ENCODE measurements at places on chromosomes 3 and 15.
A peak's percentile ranks its signal among the peaks of the same experiment; 100 is the strongest.

DNA sequence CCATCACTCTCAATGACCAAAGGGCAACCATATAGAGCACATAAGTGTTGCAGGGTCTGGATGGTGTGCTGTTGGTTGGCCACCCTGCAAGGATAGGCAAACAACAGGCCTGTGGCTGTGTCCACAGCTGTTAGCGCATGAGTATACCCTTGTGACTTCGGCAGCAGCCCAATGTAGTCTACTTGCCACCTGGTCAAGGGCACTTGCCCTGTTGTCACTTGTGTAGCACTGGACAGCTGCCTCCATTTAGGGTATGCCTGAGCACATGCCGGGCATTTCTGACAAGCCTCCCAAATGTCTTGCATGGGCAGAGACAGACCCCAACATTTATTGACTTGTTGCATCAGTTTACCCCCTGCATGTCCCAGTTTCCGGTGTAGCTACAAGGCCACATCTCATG lies 12.8 kb downstream of the CCRL2 start:
- no peak for DNase-seq

- DNase-seq: peak; percentile 26
Observed at GRCh38 chr3:55718521-55718921, 231.4 kb upstream of the WNT5A start.

DNA sequence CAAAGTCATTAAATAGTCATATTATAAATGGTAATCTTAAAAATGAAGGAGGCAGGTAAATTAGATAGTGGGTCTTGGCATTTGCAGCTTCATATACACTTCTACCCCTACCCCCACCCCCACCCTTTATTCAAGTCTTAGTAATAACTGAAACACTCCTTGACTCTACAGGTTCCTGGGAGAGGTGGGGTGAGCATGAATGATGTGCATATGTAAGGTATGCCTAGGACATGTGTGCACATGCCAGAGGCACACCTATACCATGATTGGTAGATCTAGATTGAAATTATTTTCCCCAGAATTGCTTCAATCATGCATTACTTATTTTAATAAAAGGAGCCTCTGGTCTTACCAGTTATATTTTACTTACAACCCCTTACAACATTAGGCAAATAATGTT lies 40.1 kb upstream of the PDCD6IP start:
- no peak for DNase-seq

DNA sequence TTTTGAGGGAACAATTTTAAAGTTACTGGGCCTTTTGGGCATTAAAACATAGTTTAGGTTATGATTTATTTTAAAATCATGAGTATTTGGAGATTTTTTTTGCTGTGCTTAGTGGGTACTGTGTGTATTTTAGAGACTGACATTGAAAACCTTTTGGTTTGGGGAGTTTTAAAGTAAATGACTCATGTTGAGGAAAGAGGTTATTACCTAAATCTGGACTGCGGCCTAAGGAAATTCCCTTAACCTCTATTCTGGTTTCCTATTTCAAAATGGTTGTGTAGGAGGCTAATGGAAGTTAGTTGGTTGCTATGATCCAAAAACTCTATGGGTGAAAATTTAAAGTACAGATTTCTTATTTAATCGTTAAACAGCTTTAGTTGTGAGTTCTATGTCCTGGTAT lies 57.3 kb upstream of the DPH6 start:
- DNase-seq: peak; percentile 54

- no peak for DNase-seq
Observed at GRCh38 chr15:88791637-88792036, 11.6 kb upstream of the ACAN start.

DNA sequence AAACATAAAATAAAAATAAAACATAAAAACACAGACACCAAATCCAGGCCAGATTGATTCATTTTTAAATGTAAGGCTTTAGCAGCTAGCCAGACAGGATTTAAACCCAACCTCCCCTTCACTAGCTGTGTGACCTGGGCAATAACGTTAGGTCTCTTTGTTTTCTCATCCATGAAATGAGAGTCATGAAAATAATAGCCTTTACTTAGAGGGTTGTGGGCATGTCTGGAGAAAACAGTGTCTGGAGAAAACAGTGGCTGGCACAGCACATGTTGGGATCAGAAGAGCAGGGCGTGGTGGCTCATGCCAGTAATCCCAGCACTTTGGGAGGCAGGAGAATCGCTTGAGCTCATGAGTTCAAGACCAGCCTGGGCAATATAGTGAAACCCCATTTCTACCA lies 1.9 kb upstream of the DPPA4 start:
- DNase-seq: no peak

DNA sequence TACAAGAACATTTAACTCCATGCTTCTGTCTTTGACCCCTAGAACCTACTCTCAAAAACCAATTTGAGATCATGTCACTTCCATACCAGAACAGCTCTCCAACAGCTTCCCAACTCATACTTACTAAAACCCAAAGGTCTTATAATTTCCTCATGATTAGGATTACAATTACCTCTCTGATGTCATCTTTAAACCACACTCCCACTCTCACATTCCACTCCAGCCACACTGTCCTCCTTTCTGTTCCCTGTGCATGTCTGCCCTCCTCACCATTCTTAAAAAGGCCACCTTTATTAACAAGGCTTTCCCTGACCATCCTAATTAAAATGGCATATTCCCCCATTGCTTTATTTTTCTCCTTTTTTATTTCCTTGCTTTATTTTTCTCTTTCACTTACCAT lies 18.9 kb downstream of the PHC3 start:
- DNase-seq: no peak

DNA sequence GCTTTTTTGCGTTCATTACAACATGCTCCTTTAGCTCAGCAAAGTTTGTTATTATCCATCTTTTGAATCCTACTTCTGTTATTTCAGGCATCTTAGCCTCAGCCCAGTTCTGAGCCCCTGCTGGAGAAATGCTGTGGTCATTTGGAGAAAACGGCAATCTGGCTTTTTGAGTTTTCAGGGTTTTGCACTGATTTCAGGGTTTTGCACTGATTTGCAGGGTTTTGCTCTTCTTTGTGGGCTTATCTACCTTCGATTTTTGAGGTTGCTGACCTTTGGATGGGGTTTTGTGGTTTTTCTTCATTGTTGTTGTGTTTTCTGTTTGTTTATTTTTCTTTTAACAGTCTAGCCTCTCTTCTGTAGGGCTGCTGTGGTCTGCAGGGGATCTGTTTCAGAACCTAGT lies 137.4 kb downstream of the RSRC1 start:
- no peak for DNase-seq

DNA sequence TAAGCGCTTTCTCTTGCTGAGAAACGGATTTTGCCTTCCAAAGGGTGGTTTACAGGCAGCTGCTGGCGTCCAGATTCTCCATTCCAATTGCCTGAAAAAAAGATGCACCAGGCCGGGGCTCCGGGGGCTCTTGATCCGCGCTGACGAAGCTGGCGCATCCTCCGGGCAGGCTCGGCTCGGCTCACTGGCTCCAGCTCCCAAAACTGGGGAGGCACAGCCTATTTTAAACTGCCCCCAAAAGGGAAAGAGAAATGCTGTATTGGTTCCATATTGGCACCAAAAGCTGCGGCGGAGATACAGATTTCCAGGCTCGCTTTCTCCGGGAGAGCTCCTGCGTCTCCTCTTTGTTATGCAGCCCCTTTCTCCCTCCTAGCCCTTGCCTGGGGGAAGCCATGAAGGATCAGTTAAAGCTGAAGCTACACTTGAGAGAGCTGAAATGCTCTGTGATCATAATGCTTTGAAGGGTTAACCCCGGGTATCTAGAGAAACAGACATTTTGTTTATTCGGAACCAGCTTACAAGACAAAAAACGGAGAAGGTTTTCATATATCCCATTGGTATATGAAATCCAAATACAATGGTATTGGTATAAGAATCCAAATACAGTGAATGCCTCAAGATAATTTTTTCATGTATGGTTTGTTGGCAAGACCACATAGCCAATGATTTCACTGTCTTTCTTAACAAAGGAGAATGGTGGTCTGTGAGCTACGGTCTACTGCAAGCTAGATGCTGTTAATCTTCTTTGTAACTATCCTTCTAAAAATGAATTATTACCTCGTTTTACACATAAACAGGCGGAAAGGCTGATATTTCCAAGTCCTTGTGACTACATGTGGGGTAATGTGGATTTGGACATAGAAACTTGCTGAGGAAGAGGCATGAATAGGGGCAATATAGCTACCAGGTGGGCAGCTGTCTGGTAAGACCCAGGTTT lies 693 bp downstream of the CD200 start:
- DNase-seq: no peak

DNA sequence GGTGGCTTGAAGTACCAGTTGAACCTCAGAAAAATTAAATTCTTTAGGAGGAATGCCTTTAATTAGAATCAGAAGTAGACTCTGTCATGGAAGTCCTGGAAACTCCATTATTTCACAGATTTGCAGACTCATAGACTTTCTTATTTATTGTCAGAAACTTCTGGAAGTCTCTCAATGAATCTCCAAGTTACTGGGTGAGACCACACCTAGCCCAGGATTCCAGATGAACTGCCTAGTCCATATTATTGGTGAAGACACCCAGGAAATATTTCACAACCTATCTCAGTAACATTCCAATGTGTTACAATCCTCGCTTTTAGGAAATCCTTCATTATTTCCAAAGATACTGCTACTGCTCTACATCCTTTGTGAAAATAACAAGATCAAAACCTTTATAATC lies 6.5 kb upstream of the THBS1 start:
- peak; percentile 60 for DNase-seq

GRCh38 chr15:89939910-89940309 lies 27.2 kb upstream of the ARPIN start:
- DNase-seq: no peak

GRCh38 chr15:71634820-71635560 lies 175.4 kb upstream of the NR2E3 start:
- DNase-seq: no peak
